ENCODE measurements at places on chromosomes 4 and X. TPM values are rescaled to one million over a fixed set of nuclear protein-coding genes. Genes with fewer than 3 reads are reported as not detected.

Gene ODAM
- not detected for total RNA-seq

Gene ANOS1
- 1.4 TPM for total RNA-seq

Gene SLIT2
- total RNA-seq, result 2.5 TPM

Gene SPCS3
- 61.5 TPM for total RNA-seq

Gene TMEM31
- total RNA-seq, result not detected

Gene CT45A2
- not detected for total RNA-seq

Gene ATP8A1
- total RNA-seq, result 2.6 TPM

Gene TRIM75
- not detected for total RNA-seq

Gene MMAA
- total RNA-seq, result 7.6 TPM

Gene ITGB1BP2
- total RNA-seq, result 0.56 TPM

Gene ETDA
- not detected for total RNA-seq

Gene PNMA5
- not detected for total RNA-seq

Gene PAGE5
- total RNA-seq, result not detected

Gene CHRDL1
- 1.7 TPM for total RNA-seq

Gene TCP11X2
- not detected for total RNA-seq

Gene CXXC4
- total RNA-seq, result 0.12 TPM

Gene TMEM144
- 8.1 TPM for total RNA-seq

Gene GNRHR
- 0.56 TPM for total RNA-seq

Gene RNF113A
- 8.2 TPM for total RNA-seq

Gene YY2
- total RNA-seq, result 0.56 TPM

Gene PHOX2B
- total RNA-seq, result not detected

All from esophagus mucosa (tissue), 1 donor.